GM12892 (cell line): ENCODE measurements at places on chromosomes 12 and 14.

- DNase-seq, result no peak
Observed at GRCh38 chr14:54329082-54329695, 67.6 kb upstream of the CDKN3 start.

DNA sequence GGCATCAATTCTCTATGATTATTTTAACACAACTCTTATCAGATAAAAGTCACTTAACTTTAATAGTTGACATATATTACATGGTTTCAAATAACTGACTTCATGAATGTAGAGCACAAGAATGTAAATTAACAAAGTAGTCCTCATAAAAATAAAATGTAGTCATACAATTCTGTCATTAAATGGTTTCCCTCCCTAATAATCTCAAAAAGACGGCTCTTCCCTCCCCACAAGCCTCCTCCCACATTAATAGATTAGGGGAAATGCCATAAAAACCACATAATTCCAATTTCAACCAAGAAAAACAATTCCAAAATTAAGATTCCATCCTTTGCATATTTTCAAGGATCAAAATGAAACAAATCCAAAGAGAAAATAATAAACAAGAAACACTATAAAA, 36.7 kb downstream of the SPTLC2 start:
- no peak for DNase-seq

- no peak for DNase-seq
Observed at GRCh38 chr12:24073170-24073810, 123.8 kb upstream of the SOX5 start.

- no peak for DNase-seq
Observed at GRCh38 chr12:77299910-77300669, 234.7 kb upstream of the E2F7 start.

GRCh38 chr14:87898301-87898700, 94.7 kb downstream of the GALC start:
- DNase-seq, result no peak

GRCh38 chr14:71449316-71450055, 482.7 kb upstream of the RGS6 start:
- DNase-seq, result no peak

DNA sequence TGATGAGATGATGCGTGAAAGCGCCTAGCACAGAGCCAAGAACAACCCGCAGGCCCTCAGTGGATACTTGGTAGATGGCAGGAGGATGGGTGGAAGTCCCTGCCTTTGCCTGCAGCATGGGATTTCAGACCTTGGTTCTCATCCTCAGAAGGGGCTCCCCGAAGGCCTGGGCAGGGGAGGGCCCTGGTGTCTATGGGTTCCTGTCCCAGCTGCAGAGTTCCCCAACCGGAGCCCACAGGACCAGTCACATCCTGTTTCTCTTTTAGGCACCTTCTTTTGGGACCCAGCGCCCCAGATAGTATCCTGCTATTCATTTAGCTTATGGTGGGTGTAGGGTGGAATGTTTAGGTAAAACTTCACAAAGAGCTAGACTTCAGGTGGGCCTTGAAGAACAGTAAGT, 55.5 kb downstream of the CALM1 start:
- DNase-seq, result no peak

DNA sequence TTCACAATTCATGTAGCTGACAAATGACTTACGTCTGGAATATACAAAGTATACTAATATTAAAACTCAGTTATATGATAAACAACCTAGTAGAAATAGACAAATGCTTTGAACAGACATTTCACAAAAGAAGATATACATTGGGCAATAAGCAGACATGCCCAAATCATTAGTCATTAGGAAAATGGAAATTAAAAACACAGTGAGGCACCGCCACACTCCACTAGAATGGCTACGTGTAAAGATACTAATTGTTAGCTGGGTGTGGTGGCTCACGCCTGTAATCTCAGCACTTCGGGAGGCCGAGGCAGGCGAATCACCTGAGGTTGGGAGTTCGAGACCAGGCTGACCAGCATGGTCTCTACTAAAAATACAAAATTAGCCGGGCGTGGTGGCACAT, 248.9 kb upstream of the TMEM132C start:
- no peak for DNase-seq

DNA sequence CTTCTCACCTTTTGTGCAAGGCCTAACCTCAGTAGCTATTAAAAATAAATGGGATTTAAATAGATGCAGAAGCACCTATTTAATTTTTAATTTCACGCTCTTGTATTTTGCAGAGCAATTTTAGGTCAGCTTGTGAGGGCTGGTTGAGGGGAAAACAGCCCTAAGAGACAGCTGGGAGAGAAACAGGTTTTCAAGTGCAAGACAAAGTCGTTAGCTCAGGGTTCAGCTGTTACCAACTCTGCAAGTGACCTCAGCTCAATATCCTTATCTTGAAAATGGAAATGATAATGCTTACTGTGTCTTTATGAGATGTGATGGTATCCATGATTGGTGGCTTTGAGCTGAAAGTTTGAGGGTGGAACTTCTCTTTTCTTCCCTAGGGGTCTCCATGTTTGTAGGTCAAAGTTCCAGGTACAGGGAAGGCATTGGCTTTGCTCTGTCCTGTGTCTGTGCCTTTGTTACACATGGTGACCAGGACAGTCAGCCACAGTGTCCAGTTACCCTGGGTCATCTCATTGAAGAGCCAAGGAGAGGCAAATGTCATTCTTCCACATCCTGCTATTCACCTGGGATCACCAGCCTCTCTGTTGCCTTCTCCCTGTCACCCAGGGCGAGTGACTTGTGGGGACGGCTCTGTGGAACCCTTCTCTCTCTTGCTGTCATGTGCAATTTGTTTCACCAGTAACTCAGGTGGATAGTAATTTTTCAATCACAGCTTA, 100.3 kb downstream of the SAMD4A start:
- no peak for DNase-seq

GRCh38 chr12:57231276-57232021, 1.9 kb downstream of the SHMT2 start:
- no peak for DNase-seq

- DNase-seq, result no peak
Observed at GRCh38 chr12:52865090-52865944, 16.5 kb upstream of the KRT78 start.

GRCh38 chr14:98501335-98501734, 770.7 kb downstream of the BCL11B start:
- DNase-seq, result no peak

GRCh38 chr14:104546591-104547309, 32.8 kb upstream of the C14orf180 start:
- DNase-seq, result no peak

DNA sequence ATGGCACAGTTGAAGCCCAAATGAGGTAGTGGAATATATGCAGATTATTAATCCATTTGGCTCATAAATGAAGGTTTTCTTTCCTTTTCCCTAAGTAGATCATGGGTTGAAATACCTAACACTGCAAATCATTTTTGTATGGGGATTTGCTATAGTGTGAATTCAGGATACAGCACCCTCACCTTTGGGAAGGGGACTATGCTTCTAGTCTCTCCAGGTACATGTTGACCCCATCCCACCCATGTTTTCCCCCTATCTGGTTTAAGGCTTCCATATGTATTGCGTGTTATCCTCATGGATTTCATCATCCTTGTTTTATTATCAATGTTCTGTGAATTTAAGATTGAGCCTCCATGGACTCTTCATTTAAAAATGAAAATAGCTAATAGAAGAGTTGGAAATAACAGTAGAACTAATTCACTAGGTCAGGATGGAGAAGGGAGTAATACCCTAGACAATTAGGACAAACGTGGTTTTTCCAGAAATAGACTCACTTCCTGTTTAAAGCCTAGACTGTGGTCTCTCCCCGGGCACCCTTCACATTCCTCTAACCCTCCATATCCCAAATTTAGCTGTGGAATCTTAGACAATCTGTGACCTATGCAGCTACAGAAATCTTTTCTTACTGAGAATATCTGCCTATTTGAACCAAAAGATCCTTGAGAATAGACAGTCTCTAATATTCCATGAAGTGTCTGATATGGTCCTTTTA, 56.5 kb downstream of the DAD1 start:
- no peak for DNase-seq

DNA sequence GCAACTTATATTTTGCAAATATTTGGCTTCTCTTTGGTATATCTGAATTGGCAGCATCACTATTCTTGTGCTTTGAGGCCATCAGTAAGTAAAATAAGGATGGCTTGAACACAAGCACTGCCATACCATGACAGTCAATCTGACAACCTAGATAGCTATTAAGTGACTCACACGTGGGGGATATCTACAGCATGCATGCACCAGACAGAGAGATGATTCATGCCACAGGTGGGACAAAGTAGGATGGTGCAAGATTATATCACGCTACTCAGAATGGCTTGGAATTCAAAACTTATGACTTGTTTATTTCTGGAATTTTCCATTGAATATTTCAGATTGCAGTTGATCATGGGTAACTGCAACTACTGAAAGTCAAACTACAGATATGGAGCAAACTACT, 675.6 kb upstream of the MDGA2 start:
- DNase-seq, result no peak

DNA sequence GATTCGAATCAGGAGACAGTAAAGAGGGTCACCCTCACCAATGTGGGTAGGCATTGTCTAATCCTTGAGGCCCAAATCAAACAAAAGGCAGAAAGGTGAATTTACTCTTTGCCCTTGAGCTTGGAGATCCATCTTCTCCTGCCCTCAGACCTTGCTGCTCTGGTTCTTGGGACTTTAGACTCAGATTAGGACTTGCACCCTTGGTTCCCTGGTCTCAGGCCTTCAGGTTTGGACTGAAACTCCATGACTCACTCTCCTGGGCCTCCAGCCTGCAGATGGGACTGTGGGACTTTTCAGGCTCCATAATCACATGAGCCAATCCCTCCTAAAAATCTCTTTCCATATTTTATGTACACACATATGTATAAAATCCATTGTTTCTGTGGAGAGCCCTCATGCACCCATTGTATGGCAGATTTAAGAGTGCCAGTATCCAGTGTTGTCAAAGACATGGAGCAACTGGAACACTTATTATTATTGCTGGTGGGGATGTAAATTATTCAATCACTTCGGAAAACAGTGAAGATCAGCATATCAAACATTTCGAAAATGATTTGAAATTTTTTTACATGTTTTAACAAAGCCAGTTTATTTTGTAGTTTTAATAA, 48.7 kb downstream of the EID3 start:
- no peak for DNase-seq

DNA sequence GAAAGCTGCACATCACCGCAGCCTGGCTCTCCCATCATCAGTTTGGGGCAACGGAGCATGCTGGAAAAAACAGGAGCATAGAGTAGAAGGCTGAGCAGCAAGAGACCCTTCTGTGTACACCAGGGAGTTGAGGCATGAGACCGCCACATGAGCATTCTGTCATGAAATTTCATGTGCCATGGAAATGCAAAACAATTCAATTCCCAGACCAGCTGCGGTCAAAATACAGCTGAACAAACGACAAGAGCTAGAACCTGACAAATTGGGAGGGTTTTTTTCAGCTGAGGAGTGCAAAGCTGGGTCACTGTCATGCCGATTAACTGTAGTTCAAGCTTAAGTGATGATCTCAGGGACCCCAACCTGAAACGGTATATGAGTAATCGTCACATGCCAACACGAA, 37.1 kb downstream of the TMEM30B start:
- DNase-seq, result no peak

GRCh38 chr12:58588770-58589169, 331.5 kb downstream of the LRIG3 start:
- DNase-seq, result no peak

- DNase-seq, result no peak
Observed at GRCh38 chr14:70407621-70408020, 9.3 kb downstream of the SYNJ2BP start.

DNA sequence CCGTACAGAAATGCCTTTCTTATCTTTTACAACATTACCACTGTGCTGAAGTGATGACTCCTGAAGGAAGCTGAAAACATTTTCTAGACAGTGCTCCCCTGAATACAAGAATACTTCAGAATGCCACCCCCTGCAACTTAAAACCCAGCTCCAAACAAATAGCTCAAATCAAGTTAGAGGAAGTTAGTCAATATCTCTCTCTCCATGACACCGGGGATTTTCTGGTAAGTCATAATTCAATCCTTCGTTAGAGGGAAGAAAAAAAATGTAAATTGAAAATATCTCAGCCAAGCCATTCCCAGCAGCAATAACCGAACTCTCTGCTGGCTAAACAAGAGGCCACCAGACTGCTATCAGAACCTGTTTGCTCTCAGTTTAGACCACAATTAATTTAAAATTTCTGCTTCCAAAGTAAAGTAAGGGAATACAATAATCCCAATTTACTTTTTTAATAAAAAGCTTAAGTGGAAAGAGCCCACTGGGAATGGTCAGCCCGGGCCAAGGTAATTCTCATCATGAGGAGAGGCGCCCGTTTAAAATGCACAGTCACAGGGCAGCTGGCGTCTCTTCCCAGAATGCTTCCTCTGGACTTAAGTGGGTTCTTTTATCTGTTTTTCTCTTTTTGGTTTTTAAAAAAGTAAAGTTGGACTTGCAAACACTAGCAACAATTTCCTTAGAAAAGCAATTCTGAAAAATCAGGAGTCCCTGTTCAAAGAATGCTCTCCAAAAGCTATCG, 710.1 kb upstream of the STXBP6 start:
- DNase-seq, result no peak

DNA sequence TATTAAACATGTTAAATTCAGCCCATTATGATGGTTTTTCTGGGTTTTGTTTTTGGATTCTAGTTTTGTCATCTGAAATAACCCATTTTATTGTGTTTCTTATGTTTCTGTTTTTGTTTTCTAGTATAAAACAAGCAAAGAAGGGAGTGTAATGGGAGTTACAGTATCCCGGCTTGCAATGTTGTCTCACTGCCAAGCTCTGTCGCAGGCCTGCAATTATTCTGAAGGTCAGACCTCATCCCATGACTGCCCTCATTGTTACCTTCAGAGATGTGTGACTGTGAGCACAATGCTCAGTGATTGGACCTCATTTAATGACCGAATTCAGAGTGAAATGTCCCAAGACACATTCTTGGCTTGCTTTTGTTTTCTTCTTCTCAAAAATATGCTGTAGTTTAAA, 73.0 kb upstream of the ATF1 start:
- no peak for DNase-seq

DNA sequence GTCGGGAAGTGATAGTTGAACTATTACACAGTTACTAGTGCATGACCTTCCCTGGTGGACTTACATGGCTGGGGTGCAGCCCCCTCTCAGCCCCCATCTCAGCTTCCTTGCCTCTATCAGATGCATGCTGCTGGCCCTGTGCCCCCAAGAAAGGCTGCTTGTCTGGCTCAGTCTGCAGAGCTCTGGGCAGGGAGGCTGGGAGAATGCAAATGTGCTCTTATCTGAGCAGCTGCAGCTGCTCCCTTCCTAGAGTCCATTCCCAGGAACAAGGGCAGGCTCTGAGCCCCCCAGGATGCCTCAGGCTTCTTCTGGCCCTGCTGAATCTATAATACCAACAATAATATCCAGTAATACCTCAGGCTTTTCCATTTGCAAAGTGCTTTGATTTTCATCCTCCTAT, 218.1 kb upstream of the SRRM4 start:
- DNase-seq, result no peak

DNA sequence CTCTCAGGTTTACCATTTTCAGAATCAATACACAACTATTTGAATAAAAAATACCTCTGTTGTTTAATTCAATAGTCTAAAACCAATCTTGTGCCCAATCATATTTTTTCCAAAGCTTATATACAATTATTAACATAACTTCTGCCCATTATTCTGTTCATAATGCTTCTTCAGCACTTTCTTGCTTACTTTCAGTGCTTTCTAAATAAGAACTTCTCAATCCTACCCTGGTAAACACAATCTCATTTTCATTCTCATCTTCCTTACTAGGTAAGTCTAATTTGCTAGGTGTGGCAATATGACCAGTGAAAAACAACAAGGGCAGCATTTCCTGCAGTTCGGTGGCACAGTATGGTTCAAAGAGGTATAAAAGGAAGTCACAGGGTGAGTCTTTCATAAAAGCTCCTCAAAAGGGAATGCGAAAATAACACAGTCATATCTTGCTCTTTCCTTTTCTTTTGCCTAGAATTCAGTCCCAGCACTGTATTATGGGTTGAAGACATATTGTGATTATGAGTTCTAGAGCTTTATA, 103.5 kb downstream of the FOXG1 start:
- no peak for DNase-seq
